ENCODE measurements at places on chromosomes 1 and 21.

DNA sequence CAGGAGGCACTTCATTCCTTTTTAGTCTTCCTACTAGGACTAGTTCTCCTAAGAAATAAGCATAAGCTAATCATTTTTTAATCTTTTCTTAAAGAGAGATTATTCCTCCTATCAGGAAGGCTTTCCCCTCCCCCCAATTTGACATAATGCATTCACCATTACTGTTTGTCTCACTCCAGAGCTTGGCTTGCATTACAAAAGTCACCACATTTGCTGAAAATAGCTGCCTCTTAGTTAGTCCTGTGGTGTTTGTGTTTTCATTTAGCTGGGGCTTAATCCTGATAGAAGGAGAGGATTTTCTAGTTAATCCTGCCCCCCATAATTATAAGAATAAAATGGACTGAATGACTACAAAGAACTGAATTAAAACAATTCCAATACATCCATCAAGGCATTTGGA, 307.1 kb upstream of the RRP15 start:
- no peak for DNase-seq

DNA sequence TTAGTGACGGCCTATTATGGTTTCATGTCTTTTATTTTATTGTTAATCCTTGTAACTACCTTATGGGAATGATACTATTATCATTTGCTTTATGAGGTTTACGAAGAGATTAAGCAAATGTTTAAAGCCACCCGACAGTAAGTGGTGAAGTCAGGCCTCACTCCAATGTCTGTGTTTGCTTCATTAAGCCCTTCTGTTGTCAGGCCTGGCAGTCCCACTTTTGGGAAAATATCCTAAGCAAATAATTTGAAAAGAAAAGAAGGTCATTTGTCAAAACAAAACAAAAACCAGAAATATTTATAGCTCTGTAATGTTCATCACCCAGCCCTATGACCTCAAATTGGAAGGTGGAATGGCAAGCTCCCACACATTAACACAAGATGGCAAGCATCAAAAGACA, 40.7 kb upstream of the USP24 start:
- DNase-seq: no peak

- DNase-seq: no peak
These were observed 81.1 kb downstream of the ITPKB start for GRCh38 chr1:226657895-226658545.

GRCh38 chr21:46650476-46651098, 15.1 kb downstream of the PRMT2 start:
- DNase-seq: no peak

GRCh38 chr1:1758059-1758621, 20.1 kb downstream of the NADK start:
- no peak for DNase-seq

DNA sequence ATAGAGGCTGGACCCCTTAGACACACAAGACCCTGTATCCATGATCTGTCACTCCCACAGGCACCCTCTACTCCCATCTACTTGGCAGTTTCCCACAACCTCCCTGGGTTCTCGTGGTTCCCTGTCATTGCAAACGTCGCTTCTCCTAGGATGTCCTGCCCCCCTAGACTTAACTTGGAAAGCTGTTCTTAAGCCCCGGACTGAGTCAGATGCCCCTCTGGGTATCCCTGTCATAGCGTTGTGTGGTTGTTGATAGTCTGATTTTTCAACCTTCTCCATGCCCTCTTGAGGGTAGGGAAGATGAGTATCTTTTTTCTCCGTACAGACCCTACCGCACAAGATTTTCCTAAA, 11.8 kb downstream of the RCC1 start:
- DNase-seq: no peak

DNA sequence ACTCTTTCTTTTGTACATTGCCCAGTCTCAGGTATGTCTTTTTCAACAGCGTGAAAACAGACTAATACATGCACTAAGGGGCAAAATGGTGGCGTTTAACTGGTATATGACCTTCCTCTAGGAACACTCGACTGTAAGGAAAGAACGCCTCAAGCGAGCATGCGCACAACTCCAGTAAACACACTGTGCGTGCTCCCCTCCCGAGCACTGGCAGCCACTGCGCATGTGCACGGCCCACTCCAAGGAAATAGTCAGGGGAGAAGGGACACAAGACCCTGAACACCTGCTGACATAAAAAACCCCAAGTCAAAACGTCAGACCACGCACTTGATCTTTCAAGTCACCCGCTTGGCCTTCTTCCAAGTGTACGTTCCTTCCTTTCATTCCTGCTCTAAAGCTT, 173.5 kb downstream of the NPHP4 start:
- no peak for DNase-seq

- no peak for DNase-seq
These were observed 7.0 kb downstream of the TMPRSS3 start for GRCh38 chr21:42388740-42389448.

GRCh38 chr21:42007356-42007940, 2.7 kb downstream of the ZBTB21 start:
- no peak for DNase-seq

DNA sequence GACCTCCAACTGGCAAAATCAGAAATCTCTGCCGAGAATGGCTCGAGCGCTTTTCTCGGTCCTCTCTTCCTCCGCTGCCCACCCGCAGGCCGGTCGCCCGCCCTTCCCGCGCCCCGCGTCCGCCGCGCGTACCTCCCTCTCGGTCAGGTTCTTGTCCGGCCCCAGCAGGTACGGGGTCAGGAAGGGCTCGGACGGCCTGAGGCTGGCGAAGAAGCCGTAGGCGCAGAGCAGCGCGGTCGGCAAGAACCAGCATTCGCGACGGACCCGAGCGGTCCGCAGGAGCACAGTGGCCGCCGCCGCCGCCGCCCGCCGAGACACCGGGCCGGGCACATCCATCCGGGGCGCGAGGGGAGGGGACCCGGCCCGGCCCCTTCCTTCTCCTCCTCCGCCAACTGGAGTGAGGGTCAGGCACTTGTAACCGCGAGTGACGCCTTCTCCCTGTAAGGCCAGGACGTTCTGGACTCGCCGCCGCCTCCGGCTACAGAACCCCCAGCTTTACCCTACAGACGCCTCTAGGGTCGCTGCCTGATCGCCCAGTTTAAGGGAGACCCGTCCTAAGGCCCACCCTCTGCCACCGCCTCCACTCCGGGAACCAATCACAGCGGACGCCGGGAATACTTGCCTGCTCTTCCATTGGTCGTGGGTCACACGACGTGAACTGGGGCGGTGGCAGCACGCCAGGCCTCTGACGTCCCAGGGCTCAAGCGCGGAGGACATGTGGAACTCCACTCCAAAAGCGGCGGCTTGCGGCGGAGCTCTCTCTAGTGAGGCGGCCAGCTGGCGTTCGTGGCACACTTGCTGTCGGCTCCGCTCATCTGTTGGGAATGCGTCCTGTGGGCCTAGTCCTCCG, at the start of gene SLC19A2:
Gene SLC19A2, minus strand, starts transcription at position 514 of the 850 bp plus-strand sequence. Its CDS starts 178 bp downstream, at position 336.
- peak; percentile 96 for DNase-seq

- no peak for DNase-seq
These were observed 28.5 kb downstream of the KCND3 start for GRCh38 chr1:111961016-111961415.
